Stimulated activated CD4-positive, alpha-beta T cell treated with anti-CD3 and anti-CD28 coated beads, TNF-alpha, amount 100 ng/mL, for 24 hours (primary cell): ENCODE measurements at places on chromosomes 3 and 15.

DNA sequence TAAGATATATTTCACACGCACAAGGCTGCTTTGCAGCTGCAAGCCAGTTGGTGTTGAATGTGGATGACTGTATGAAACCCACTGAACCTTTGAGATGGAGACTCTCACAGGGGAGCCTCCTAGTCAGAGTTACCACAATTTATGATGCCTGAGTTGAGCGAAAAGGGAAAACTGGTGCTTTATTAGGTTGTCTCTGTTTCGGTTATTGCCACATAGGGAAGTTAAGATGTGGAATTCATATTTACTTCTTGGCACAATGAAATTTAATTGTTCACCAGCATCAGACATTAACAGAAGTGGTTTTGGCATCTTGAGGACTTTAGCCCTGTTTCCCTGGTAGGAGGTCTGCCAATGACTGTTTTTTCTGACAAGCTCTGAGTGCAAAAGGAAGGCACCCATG lies 358.2 kb downstream of the SQOR start:
- DNase-seq, result no peak

DNA sequence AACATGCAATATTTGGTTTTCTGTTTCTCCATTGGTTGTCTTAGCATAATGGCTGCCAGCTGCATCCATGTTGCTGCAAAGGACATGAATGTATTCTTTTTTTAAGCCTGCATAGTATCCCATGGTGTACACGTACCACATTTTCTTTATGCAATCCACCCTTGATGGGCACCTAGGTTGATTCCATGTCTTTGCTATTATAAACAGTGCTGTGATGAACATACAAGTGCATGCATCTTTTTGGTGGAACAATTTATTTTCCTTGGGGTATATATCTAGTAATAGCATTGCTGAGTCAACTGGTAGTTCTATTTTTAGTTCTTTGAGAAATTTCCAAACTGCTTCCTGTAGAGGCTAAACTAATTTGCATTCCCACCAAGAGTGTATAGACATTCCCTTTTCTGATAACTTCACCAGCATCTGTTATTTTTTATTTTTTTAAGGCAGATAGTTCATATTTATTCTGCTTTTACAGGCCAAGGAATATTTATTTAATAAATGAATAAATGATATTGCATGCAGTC lies 62.4 kb upstream of the NPHP3 start:
- no peak for DNase-seq

- peak; percentile 33 for DNase-seq
Observed at GRCh38 chr3:5006755-5007202, 27.5 kb downstream of the BHLHE40 start.

DNA sequence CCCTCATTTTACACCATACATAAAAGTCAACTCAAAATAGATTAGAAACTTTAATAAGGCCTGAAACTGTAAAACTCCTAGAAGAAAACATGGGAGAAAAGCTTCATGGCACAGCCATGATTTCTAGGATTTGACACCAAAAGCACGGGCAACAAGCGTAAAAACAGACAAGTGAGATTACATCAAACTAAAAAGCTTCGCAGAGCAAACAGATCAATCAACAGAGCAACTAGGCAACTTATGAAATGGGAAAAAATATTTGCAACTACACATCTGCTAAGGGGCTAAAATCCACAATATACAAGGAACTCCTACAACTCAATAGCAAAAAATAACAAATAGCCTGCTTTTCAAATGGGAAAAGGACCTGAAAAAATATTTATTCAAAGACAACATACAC lies 26.1 kb downstream of the ZNF148 start:
- no peak for DNase-seq

- peak; percentile 6 for DNase-seq
Observed at GRCh38 chr3:100709842-100710260, 557 bp downstream of the TFG start.

GRCh38 chr15:101198031-101198575 lies 53.7 kb downstream of the CHSY1 start:
- DNase-seq, result no peak

- DNase-seq, result no peak
Observed at GRCh38 chr3:112984485-112984884, 6.3 kb upstream of the GTPBP8 start.
